ENCODE measurements at places on chromosomes 12 and 14.

DNA sequence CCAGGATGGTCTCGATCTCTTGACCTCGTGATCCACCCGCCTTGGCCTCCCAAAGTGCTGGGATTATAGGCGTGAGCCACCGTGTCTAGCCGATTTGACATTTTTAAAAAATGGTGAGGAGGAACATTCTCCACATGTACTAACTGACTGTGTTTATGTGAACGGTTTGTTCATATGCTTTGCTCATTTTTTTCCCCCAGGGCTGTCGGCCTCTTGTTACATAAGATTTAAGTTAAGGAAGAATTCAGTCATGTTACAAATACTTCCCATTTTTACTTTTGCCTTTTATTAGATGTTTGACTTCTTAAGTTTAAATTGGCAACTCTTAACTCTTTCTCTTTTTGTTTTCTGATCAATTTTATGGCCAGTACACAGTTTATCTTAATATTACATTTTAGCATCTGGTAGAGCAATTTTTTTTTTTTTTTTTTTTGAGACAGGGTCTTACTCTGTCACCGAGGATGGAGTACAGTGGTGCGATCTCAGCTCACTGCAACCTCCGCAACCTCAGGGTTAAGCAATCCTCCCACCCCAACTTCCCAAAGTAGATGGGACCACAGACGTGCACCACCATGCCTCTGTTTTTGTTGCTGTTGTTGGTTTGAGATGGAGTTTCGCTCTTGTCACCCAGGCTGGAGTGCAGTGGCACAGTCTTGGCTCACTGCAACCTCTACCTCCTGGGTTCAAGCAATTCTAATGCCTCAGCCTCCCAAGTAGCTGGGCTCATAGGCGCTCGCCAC lies 9.6 kb downstream of the GNS start:
- peak; percentile 59 for DNase-seq

GRCh38 chr14:90341784-90342183 lies 10.0 kb upstream of the NRDE2 start:
- no peak for DNase-seq

DNA sequence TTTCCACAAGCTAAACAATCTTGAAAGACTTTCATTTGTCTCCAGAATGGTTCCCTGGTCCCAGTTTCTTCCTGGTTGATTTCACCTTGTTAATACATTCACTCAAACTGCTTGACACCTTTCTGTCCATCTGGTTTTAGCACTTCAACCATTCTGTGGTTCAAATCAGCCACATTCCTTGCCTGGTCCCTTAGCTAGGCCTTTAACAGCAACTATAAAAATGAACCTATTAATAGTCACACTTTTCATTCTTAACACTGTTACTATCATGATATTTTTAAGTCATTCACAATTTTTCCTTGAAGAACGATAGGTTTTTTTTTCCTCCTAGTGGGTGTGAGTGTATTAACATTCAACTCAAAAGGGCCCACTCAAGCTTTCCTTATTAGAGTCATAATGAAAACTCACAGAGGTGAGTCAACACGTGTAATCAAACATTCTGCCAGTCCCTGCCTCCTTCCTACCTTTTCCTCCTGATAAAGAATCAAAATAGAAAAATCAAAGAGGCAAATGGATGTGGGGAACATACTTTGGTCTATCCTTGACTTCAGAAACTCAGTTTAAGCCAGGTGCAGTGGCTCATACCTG lies 34.4 kb upstream of the CCNT1 start:
- no peak for DNase-seq

DNA sequence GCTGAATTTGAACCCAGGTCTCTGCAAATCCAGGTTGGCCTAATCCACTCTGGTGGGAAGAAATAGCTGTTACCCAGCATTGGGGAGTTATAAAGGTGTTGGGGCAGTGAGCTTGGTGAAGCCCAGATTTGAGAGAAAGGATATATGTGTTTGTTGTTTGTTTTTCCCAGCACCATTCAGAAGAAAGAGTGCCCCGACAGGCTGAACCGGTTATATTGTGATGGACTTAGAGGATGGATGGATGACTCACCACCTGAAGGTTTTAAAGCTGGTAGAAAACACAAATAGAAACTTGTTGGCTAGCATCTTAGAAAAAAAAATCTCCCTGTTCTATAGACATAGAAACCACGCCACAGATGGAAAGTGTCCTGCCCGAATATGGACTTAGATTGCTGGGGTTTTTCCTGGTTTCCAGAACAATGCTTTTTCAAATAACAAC lies 404.6 kb downstream of the MED13L start:
- DNase-seq, result no peak

GRCh38 chr12:2084553-2085296 lies 31.9 kb downstream of the CACNA1C start:
- DNase-seq, result no peak

DNA sequence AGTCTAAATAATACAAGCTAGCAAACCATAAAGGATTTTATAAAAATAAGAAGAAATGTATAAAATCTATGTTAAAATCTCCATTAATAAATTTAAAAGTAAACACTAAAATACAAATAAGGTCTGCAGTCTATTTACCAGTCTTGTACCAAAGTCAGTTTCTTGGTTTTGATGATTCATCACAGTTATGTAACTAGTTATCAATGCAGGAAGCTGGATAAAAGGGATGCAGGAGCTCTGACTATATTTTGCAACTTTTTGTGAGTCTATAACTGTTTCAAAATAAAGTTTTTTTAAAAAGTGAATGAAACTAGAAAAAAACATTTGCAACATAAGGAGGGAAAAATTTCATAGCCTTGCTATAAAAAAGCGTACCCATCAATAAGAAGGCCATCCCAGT lies 151.5 kb downstream of the DERA start:
- peak; percentile 31 for DNase-seq

GRCh38 chr12:38904537-38905479 lies 583 bp downstream of the CPNE8 start:
- DNase-seq, result peak; percentile 96

- DNase-seq, result peak; percentile 94
Measured at GRCh38 chr12:54967461-54967860, 17.1 kb downstream of the TESPA1 start.

- DNase-seq, result no peak
Measured at GRCh38 chr12:41681898-41682297, 462.8 kb downstream of the GXYLT1 start.

DNA sequence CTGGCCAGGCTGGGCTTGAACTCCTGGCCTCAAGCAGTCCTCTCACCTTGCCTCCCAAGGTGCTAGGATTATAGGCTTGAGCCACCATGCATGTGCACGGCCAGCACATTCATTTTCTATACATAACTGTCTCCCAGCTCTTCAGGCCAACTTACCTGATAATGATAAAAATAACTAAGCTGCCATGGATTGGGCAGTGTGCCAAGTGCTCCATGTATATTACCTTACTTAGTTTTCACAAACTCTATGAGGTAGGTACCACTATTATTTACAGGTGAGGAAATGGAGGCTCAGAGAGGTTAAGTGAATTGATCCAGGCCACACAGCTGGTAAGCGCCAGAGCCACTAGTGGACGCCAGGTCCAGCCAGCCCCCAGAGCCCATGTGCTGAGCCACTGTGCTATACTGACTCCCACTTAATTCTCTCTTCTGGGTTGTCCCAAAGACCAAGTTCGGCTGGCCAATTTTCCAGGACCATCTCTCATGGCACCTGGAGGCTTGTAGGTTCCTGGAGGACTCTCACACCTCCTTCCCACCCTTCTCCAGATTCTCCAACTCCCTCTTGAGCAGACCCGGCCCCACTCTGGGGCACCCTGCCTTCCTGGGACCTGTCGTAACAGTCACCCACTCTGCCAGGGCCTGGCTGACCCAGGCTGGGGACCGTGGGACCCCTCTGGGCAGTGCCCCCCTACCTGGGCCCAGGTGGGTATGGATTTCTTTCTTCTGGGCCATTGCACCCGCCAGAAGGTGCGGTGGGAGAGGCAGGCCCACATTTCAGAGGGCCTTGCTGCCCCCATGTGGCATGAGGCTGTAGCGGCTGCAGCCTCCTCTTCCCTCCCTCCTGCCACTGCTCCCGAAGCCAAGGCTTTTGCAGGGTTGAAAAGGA lies 30.2 kb upstream of the CIPC start:
- peak; percentile 80 for DNase-seq

DNA sequence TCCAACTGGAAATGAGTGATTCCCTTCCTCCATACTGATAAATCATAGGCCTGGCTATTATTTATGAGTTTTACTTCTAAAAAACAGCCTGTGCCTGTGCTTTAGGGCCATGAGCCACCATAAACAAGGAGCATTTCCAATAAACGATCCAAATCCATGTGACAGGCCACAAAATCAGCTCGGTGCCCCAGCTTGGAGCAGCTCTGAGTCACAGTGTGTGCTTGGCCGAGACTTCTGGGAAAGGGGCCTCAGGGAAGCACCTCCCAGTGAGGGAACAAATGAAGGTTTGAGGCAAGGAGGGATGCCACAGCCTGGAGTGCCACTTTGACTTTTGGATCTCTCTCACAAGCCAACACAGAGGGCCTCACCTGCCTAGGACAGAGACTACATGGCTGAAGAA lies 190.4 kb downstream of the NTF3 start:
- no peak for DNase-seq

DNA sequence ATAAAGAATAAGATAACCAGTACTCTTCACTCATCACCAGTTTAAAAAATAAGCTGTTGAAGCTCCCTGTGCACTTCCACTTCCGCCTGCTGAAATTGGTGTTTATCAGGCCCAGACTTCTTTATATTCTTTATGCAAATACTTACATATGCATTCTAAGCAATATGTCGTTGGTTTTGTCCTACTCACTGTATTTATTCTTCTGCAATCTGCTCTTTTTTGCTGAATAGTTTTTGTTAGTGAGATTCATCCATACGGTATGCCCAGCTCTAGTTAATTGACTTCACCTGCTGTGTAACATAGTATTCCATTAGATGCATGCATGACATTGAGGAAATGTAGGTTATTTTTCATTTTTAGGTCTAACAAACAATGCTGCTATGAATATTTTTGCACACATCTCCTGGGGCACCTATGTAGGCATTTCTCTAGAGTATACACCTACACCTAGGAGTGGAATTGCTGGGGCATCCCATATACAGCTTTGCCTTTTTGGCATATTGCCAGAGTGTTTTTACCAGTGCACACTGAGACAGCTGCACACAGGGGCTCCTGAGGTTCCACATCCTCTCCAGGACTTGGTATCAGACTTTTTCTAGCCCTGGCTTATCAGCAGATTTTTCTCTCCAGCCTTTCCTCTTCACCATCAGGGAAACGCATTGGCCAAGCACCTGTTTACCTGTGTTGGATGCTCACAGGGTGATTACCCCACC lies 1.0 kb upstream of the NRIP2 start:
- no peak for DNase-seq

- no peak for DNase-seq
Measured at GRCh38 chr12:79366374-79366773, 324.4 kb downstream of the PAWR start.

GRCh38 chr14:20617138-20618003 lies 24.1 kb downstream of the OR6S1 start:
- peak; percentile 49 for DNase-seq

- peak; percentile 52 for DNase-seq
Measured at GRCh38 chr12:87953256-87953860, 75.8 kb downstream of the C12orf50 start.

- no peak for DNase-seq
Measured at GRCh38 chr14:100665511-100666032, 61.1 kb upstream of the DLK1 start.

GRCh38 chr12:40907115-40907527 lies 214.9 kb downstream of the CNTN1 start:
- peak; percentile 22 for DNase-seq

- no peak for DNase-seq
Measured at GRCh38 chr14:68543516-68543915, 249.4 kb downstream of the ZFP36L1 start.

All from hematopoietic multipotent progenitor cell treated with erythropoietin and hydrocortisone succinate and interleukin-3 and kit ligand, for 4 days (in vitro differentiated cells).